Ovary (tissue), 10 donors: ENCODE measurements at places on chromosomes 2 and 18.

DNA sequence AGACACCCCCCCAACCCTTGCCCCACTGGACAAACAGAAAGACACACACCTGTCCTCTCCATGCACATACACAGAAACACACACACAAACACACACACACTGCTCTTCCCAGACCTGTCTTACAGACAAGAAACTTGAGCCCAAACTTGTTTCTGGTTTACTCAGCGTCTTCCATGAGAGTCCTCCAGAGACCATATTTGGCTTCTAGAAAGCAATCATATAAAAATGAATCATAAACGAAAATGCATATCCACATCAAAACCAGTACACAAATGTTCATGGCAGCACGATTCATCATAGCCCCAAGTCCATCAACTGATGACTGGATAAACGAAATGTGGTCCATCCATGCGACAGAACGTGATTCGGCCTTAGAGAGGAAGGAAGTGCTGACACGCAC lies 84.2 kb upstream of the ASAP2 start:
- no peak for DNase-seq

DNA sequence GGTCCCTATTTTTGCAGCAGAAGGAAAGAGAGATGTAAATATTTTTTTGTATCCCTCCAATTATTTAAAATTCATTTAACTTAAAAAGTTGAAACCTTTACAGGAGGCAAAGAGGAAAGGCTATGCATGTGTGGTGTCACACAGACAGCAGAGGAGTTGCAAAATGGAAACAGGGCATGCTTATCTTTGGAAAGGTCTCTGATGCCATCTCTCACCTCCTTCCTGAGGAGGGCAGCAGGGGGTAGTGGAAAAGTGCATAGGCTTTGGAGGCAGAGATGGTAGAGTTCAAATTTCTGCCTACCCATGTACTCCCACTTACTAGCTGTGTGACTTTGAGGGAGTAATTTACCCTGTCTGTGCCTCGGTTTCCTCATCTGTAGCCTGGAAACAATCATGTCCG lies 99.6 kb upstream of the MCFD2 start:
- DNase-seq, result no peak

DNA sequence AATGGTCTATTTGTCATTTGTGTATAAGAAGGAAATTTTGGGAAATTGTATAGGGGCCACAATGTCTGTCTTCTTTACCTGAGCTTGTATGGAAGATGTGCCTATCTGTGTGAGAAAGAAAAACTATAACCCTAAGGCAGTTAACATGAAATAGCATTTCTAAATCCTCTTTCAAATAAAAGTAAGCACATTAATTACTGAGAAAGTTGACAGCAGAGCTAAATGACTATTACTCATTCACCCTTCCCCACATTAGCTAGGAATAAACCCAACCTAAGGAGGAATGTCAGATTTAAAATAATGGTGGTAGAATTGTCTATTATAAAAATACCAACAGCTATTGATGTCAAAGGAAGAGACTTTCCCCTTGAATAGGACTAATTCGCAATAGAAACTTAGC lies 56.2 kb downstream of the SLC38A11 start:
- DNase-seq, result no peak

DNA sequence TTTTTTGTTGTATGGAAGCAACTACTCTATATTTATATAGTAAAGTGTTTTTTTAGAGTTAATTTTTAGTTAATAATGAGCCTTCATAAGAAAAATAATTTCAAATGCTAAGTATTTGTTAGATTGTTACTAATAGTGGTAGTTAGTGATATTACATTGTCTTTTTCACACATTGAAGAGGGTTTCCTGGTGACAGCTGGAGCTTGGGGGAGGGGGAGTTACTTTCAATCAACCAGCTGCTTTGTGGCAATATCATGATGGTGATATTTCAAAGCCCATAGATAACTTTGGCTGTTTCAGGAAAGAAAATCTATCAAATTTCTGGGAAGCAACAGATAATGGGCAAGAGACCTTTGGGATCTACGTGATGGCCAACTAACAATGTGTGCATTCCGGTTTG lies 4.1 kb downstream of the RHBDD1 start:
- DNase-seq, result no peak

DNA sequence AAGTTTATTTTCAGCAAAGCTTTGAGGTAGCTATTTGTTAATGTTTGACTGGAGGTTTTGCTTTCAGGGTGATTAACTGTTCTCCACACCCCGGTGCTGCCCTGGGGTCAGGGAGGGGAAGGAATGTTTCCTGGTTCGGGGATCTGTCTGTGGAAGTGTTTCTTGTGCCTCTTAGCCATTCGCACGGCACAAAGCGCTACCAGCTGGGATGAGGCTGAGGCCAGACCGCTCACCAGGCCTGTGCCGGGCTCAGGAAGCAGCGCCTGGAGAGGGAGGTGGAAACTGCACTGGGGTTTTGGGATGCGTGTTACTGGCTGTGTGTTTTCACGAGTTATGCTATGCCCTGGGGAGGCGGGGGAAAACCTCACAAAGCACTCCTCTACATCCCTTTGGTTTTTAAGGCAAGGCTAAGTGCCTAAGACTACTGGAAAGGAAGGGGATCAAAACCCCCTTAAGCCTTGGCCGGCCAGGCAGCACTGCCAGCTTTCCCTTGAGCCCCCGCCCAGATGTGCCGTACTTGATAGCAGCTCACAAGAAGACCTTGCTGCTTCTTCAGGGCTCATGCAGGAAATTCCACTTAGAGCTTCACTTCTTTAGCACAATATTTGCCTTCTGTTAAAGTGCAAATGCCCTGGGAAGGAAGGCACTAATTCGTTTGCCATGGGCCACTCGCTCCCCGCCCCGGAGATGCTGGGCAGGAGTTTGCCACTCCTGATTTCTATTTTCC lies 65.7 kb upstream of the CNGA3 start:
- DNase-seq, result no peak

DNA sequence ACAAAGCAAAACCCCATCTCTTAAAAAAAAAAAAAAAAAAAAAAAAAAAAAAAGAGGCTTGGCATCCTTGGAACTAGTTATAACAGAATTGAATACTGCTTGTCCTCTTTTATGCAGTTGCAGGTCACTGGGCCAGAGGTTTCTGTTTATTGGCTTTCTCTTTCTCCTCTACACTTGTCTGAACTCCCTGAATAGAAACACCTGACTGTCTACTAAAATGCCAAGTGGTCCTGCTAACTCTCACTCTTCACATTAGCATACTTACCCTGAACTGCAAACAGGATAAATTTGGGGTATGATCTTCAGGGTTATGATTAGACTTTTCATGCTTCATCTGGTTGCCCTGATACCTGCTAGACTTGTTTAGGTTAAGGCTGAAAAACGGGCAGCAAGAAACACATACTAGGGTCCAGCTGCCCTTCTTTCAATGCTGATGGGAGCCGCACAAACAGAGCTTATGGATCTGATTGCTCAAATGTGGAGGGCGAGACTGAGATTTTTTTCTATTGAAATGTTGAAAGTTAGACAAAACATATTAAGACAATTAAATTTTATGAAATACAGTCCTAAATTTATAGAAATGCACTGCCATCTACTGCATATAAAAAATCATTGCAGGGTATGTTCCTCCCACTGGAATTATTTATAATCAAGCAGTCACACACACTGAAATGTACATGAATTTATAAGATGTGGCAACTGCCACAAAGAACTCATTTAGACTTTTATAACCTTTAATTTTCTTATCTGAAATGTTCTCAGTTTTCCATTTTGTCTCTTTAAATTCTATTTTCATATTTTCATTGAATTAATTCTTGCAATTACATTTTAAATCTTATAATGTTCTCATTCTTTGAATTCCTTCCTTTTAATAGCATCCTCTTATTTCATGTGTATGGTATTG lies 40.8 kb downstream of the GTF3C3 start:
- no peak for DNase-seq

GRCh38 chr2:24509425-24509824 lies 18.4 kb downstream of the NCOA1 start:
- DNase-seq, result no peak

- no peak for DNase-seq
These were observed 223.3 kb downstream of the SH3RF3 start for GRCh38 chr2:109352056-109352897.
